ENCODE measurements at places on chromosomes 13 and 19.

DNA sequence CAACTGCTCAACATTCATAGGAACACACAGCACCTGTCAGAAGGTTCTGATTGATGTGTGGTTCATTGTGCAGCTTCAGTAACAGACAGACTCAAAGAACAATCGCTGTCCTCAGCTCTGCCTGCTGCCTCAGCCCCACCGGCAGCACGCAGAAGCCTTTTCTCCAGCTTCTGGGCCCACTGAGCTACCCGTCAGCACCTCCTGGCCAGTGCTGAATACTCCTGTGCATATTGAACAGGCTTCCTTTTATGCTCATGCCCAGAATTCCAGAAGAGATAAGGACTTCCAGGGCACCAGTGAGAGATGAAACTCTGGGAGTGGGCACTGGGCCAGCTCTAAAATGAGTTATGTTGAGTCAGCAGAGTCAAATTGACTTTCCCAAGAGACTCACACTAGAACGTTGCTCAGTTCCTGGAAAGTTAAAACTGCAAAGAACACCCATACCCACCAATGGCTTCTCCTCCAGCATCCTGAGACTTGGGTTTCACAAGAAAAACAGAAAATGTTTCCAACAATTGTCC, 119.3 kb downstream of the COL4A1 start:
- DNase-seq, result peak; percentile 69

GRCh38 chr13:94993616-94994015, 281.3 kb upstream of the SOX21 start:
- DNase-seq, result no peak

- DNase-seq, result no peak
Observed at GRCh38 chr13:44307844-44308243, 65.8 kb upstream of the SERP2 start.

DNA sequence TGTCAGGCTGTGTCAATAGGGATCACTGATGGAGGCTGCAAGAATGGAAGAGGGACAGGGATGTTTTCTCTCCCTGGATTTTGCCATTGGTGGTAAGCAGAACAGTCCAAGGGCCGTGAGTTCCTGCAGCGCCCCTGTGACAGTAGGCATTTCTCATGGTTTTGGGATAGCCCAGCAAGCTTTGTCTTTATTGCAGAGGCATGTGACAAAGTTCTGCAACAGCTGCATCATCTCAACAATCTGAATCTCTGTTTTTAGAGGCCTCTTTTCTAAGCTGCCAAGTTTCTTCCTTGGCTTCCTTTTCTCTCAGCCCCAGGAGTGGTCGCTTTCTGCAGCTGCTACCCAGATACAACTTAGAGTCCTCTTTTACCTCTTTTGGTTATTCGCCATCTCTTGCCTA, 95.7 kb upstream of the TSHZ3 start:
- no peak for DNase-seq

- DNase-seq, result no peak
Observed at GRCh38 chr19:30870876-30871275, 478.4 kb downstream of the TSHZ3 start.

- DNase-seq, result no peak
Observed at GRCh38 chr19:10110076-10110971, 1.2 kb upstream of the P2RY11 start.

DNA sequence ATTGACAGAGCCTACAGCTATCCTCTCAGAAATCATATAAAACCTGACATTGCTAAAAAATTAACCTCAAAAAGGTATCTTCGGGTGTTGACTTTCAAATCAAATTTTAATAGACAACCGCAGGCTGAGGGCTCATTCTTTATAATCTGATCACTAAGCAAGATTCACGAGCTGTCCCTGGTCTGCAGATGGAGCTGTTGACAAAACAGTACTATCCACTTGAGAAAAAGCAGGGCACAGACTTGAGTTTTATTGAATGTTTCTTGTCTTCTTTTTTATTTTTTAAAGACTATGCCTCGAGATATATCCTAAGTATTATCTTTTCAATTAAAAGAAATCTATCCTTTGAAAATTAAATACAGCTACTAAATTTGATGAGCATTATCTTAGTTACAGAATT, 540.5 kb downstream of the PCDH9 start:
- no peak for DNase-seq
